ENCODE measurements at places on chromosomes 7 and 10.

DNA sequence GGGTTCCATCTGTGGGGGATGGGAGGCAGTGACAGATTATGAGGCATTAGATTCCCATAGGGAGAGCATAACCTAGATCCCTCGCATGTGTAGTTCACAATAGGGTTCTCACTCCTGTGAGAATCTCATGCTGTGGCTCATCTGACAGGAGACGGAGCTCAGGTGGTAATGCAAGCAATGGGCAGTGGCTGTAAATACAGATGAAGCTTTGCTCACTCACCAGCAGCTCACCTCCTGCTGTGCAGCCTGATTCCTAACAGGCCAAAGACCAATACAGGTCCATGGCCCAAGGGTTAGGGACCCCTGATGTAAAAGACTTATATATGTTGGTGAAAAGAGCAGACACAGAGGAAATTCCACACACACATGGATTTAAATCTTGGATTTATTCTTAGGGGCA lies 370.2 kb downstream of the NRG3 start:
- no peak for DNase-seq

DNA sequence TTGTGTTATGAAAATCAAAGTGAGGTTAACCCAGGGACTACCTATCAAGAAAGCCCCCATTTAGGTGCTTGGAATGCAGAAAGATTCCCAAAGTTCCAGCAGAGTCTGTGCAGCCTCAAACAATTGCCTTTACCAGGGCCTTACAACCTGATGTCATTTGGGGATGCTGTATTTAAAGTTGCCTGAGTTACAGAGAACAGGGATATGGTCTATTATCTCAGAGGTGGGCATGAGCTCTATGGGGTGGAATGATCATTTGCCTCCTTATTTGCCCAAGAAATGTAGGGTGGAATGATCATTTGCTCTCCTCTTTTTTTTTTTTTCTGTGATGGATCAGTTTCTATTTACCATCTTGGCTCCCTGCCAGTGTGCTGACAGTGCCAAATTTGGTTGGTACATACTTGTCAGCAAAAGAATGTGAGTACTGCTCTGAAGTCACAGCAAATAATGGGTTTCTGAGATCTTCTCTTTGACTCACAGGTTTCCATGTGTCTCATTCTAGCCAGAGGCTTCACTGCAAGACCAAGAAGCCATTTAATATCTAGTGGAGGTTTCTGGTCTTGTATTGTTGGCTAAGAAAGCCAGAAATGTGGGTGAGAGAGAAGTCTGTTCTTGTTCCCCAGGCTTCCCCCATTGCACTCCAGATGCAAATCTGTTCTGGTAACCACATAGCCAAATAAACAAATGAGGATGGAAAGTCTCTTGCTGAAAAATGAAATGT lies 45.5 kb upstream of the ZNRF2 start:
- DNase-seq: no peak

- no peak for DNase-seq
Observed at GRCh38 chr7:39565538-39565937, 666 bp upstream of the YAE1 start.

DNA sequence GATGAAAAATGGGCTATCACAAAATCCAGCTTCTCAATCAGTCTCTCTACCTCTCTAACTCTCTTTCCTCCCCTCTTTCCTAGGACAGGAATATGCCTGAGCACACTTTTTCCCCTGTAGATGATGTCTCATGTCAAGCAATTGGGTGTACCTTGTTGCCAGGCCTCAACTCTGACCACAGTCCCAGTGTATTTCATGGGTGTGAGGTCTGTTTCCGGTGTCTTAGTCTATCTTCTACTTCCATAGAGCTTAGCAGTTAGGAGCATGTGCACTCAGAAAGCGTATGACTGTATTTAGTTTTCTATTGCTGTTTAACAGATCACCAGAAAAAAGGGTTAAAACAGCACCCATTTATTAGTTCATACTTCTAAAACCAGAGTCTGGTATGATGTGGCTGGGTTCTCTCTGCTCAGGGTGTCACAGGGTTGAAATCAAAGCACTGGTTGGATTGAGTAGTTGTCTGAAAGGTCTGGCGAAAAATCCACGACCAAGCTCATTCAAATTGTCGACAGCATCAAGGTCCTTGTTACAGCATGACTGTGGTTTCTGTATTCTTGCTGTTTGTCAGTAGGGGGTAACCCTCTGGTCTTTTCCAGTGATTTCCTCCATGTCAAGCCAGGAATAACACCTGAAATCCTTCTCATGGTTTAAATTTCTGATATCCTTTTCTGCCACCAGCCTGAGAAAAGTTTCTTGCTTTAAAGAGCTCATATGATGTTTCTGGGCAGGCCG lies 130.0 kb downstream of the THSD7A start:
- DNase-seq: no peak

DNA sequence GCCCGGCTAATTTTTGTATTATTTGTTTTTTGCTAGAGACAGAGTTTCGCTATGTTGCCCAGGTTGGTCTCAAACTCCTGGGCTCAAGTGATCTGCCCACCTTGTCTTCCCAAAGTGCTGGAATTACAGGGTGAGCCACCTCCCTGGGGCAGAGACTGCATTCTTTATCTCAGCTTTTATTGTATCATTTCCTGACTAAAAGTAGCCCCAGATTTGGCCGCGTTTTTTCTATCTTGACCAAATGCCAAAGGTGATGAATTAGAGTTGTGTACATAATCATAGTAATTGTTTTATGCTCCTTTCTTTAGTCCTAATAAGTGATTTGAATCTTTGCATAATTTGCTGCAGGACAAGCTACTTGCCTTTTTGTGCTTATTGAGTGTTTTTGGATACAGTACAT lies 3.1 kb upstream of the SMNDC1 start:
- DNase-seq: no peak

DNA sequence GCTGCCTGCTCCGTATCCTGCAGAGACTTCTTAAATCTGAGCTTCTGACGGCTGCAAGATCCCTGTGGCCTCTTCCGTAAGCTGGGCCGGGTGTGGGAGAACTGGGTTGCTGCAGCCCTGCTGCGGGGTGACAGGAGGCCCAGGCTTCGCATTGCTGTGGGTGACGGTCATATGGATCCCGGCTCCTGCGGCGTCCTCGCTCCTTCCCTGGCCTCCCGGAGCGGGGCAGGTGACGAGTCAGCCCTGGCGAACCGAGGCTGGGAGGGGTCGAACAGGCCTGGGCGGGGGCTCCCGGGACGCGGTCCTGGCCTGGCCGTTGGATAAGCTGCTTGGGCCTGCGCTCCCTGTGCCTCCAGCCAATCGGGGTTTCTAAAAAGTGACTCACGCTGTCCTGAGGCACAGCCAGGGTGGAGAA lies 7.8 kb upstream of the UBE2D1 start:
- no peak for DNase-seq

DNA sequence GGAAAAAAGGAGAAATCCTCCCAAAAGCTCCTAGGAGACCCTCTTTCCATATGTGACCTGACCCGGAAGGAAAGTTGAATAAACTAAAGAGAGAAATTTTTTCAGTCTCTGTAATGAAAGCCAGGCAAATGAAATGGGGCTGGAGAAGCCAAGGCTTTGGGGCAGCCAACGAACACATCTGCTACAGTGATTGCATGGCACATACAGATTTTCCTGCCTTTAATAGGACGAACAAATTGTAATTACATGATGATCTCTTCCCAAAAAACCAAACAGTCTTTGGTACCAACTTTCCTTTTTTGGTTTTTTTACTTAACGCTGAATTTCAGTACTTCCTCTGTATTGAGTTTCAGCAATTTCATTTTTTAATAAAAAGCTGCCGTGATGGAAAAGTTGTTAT lies 23.5 kb upstream of the PTN start:
- no peak for DNase-seq

DNA sequence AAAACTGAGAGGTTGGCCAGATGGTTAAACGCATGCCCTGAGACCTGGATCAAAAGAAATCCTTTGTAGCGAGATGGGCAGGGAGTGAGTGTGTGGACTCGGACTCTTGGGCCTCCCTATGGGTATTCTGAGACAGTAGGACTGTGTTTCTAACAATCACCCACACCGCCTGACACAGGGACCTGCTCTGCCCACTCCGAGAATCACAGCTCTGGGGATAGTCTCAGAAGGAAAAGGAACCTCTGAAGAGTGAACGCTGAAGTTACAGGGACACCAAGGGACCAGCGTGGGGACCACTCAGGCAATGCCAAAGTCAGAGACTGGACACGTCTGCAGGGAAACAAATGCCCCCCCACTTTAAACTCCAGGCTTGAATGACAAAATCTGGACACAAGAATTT lies 242.1 kb upstream of the TCERG1L start:
- DNase-seq: no peak

DNA sequence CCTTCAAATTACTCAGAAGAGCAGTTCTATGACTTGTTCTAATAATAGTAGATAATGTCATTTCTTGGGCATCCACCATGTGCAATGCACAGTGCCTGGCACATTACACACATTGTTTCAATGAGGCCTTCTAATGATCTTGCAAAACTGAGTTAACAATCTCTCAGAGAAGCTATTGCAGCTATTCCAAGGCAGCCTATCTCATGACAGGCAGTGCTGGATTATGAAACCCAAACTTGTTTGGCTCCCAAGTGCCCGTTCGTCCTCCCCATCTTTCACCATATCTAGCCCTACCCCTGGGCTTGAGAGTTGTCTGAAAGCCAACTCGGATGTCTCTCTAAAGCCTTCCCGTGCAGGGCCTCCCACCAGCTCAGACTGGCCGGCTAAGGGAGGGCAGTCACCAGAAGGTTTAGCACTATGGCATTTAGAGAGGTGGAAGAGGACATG lies 405.1 kb downstream of the PLXNA4 start:
- no peak for DNase-seq

DNA sequence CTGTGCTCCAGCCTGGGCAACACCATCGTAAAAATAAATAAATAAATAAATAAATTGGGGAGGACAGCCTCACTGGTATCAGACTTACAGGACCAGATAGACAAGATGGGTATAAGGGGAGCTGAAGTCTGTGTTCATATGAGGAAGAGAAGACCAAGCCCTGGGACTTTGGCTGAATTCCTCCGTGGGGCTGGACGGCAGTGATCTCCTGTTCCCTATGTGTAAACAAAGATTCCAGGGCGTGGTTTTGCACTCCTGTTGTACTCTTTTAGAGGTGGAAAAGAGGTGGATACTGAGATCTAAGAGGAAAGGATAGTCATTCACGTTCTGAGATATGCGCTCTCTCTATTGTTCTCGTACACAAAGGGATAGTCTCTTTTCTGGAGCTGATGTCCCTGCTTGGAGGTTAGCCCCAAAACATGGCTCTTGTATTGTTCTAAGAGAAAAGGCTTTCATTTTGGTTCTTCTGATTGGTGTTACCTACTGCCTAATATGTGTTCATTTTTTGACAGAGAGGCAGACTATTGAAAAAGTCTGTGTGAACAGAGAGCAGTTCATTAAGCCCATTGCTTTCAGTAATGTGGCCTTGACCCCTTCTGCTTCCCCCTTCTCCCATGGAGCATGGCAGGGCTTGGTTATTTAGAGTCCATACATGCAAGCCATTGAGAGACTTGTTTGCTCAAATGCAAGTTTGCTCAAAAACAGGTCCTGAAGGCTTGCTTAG lies 12.3 kb downstream of the KCTD7 start:
- no peak for DNase-seq

DNA sequence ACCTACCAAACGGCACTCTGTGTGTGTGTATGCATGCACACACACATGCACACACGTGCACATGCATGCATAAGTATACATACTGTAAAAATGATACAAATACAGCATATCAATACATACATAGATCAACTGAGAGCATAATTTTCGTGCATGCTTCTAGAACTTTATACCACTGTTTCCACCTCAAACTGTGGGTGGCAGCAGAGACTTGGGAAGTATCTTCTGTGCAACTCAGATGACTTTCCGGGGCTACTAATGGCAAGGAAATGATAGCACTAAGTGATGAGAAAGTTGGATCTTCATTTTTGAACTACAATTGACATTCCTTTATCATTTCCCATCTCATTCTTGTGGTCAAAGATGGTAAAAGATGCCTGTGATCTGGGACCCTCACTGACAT lies 570.7 kb downstream of the REEP3 start:
- DNase-seq: no peak
